Activated CD4-positive, alpha-beta T cell treated with anti-CD3 and anti-CD28 coated beads, Interleukin-2, Interleukin-6, amounts not matched to agents 100 ng/mL and 50 ng/mL, durations not matched to agents 16 hours and 8 hours (primary cell): ENCODE measurements at places on chromosomes 2 and 18.

DNA sequence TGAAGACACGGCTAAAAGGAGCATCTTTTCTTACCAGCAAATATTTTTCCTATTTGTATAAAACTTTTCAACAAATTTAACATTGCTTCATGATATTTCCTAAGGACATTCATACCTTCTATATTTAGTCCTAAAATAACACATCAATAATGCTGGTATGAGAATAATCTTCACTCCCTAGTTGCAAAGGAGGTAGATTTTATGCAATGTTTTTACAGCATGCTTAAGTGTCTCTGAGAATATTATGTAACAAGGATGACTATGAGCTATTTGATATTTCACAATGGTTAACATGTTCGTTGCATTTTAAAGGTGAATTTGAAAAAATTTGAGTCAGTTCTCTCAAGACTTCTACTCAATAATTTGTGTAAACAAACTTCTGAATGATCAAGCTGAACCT is 506.7 kb downstream of the NUP35 start:
- DNase-seq = no peak

DNA sequence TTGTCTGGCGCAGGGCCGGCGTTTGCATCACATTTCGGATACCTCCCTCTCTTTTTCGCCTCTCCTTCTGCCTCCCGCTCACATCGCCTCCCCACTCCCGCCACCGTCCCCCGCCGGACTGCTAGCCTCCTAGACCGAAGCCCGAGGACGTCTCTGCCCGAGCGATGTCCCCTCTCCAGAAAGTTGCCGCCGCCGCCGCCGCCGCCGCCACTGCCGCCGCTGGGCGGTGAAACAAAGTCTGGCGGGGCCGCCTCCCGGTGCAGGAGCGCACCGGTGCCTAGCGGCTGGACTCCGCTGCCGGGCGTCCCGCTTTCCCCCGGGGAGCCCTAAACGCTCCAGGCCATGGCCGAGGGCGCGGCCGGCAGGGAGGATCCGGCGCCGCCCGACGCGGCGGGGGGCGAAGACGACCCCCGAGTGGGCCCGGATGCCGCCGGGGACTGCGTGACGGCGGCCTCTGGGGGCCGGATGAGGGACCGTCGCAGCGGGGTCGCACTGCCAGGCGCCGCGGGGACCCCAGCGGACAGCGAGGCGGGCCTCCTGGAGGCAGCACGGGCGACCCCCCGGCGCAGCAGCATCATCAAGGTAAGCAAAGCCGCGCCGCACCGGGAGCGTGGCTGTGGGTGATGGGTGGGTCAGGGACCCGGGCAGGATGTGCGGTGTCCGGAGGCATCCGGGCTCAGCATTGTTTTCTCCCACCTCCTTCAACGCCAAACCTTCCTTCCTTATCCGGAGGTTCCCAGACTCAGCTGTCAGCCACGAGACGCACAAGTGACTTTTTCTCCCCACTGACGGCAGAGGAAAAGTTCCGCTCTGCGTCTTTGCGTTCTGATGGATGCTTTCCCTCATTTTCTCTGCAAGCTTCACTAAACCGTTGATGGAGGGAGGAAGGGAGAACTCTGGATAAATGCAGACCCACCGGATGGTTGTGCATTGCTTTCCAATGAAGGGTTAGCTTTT is 643 bp downstream of the PLCL1 start:
- peak; percentile 35 for DNase-seq

DNA sequence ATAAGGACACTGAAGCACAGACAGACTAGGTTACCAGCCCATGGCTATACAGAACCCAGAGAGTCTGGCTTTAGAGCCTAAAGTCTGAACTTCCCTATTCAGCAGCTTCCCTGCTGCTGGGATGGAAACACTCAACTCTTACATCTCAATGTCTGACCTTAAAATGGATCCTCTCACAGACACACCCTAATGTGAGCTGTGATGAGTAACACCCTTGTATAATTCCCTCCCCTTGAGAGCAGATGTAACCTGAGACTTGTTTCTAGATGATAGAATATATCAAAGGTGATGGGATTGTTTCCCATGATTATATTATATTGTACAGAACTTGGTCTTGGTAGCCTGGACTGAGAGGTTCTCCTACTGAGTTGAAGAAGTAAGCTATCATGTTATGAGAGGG is 577.1 kb upstream of the KLHL29 start:
- DNase-seq = no peak

- DNase-seq = no peak
Observed at GRCh38 chr2:172354347-172354746, 73.0 kb upstream of the ITGA6 start.

GRCh38 chr2:27916293-27916995 is 25.9 kb downstream of the BABAM2 start:
- no peak for DNase-seq

DNA sequence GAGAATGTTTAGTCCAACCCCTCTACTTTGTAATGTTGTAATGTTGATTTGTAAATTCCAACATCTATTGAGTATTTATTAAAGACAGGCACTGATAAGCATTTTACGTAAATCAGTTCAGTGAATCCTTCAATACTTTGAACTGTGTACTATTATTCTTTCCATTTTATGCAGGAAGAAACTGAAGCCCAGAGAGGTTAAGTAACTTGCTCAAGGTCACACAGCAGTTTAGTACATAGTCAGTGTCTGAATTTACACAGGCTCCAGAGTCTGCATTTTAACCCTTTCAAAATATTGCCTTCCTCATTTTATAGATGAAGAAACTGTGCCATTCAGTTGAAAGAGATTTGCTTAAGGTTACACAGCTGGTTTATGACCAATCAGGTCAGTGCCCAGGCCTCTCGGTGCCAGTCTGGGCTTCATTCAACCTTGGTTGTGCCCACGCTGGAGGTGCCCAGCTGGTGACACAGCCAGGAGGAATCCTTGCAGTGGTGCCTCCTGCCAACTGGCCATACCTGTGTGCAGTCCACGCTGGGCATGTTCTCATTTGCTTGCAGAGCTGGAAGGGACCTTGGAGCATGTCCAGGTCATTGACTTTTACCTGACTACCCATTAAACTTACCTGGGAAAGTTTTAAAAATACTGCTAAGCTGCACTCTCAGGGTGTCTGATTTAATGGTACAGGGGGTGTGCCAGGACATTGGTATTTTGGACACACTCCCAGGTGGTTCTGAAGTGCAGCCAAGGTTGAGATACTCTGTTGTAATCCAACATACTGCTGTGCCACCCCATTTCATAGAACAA is 74.3 kb upstream of the CYRIA start:
- no peak for DNase-seq

- DNase-seq = no peak
Observed at GRCh38 chr2:112579241-112579640, 5.2 kb upstream of the CHCHD5 start.

GRCh38 chr2:164831887-164832286 is 9.7 kb downstream of the COBLL1 start:
- no peak for DNase-seq

DNA sequence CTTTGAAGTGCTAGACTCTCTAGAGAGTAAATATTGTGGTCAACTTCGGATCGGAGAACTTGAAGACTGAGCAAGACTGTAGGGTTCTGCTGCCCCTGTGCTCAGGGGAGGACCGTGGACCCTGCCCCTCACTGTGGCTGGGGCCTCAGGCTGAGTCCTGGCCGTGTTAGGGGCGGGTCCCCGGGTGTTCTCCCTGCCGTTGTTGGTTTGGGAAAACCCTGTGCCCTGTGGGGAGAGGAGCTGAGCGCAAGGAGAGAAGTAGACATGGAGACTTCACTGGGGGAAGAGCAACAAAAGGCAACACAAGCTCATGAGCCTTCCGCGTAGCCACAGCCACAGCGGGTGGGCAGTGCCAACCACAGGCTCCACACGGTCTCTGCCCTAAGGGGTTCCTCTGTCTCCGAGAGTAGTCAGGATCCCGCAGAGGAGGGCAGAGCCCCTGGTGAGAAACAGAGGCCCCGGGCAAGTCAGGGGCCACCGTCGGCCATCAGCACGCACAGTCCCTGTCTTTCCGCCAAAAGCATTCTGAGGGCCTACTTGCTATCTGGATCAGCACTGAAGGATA is 53.1 kb downstream of the NTSR2 start:
- no peak for DNase-seq

- DNase-seq = no peak
Observed at GRCh38 chr2:11100130-11100529, 55.1 kb upstream of the SLC66A3 start.

GRCh38 chr2:110688594-110689091 is 10.8 kb upstream of the BUB1 start:
- no peak for DNase-seq

GRCh38 chr18:9290156-9290555 is 44.4 kb upstream of the TWSG1 start:
- DNase-seq = no peak

DNA sequence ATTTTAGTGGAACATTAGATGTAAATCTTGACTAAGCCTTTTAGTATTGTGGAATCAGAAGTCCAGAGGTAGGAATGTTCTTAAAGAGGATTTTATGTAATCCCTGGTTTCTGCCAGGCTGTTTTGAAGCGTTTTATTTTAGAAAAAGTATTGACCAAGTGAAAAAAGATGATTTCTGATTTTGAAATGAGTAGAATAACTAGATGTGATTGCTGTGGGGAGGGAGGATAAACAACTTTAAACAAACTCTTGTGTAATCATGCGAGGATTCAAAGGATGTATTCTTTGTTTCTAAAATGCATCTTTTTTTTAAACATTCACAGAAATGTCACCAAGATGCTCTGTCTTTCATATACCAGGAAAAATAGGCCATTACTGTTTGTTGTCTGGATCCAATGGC is 53.9 kb downstream of the PHLPP1 start:
- DNase-seq = no peak

DNA sequence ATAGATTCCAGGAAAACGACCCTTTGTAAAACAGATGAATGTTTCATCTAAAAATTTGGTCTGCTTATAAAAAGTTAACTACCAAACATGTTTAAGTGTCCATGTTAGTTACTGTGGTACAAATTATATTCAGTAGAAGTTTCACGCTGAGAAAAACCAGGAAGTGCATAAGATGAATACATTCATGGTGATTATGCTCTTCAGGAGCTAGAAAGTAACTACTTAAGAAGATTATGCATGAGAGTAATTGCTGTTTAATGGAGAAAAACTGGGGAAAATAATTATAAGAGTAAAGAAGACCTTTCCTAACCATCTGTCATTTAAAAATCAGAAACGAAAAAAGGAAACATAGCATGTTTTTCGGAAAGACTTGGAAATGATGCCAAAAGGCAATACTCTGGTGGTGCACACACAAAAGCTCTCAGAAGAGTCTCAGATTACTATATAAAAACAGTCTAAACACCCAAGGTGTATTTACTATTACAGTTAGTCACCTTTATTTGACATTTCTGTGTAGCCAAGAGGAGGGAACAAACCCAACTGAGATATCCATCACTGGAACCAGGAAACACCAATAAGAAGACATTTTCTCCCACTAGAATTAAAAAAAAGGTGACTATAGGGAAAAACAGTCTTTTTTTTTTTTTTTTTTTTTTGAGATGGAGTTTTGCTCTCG is 38.8 kb upstream of the METTL21A start:
- DNase-seq = no peak

DNA sequence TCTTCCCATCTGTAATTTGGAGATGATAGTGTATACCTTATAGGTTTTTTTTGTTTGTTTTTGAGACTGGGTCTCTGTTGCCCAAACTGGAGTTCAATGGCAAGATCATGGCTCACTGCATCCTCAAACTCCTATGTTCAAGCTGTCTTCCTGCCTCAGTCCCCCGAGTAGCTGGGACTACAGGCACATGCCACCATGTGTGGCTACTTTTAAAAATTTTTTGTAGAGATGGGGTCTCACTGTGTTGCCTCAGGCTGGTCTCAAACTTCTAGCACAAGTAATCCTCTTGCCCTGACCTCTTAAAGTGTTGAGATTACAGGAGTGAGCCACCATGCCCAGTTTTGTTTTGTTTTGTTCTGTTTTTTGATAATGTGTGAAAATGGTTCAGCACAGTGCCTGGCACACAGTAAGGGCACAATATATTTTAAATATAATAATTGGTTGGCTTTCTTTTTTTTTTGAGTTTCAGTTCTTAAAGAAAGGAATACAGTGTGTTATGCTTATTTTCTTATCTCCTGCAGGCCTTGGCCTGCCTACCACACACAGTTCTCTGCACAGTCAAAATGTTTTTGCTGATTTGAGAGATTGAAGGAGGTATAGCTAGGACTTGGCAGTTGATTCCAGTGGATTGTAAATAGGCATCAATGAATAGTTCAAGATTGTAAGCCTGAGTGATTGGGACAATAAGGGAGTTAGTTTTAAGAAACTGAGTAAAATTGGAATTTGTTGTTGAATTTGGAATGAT is 6.1 kb downstream of the ACTR3 start:
- no peak for DNase-seq

- no peak for DNase-seq
Observed at GRCh38 chr2:185144159-185144919, 546.0 kb downstream of the ZNF804A start.

GRCh38 chr2:37874470-37874869 is 50.6 kb upstream of the RMDN2 start:
- DNase-seq = no peak
